ENCODE measurements at places on chromosomes 2 and 18.

- H3K36me3 ChIP-seq = peaks cover 10% of the 10 kb centered on the region
- no peak for DNase-seq
- no peaks in the 10 kb centered on the region for H3K27me3 ChIP-seq
- H3K4me1 ChIP-seq = no peaks in the 10 kb centered on the region
Measured at GRCh38 chr2:9909106-9909505, 42.4 kb upstream of the GRHL1 start.

- no peaks in the 10 kb centered on the region for H3K27me3 ChIP-seq
- no peak for DNase-seq
- no peaks in the 10 kb centered on the region for H3K36me3 ChIP-seq
- no peaks in the 10 kb centered on the region for H3K4me1 ChIP-seq
- H3K4me3 ChIP-seq = no peak overlapping the region
Measured at GRCh38 chr2:220181165-220181564, 553.7 kb downstream of the SLC4A3 start.

DNA sequence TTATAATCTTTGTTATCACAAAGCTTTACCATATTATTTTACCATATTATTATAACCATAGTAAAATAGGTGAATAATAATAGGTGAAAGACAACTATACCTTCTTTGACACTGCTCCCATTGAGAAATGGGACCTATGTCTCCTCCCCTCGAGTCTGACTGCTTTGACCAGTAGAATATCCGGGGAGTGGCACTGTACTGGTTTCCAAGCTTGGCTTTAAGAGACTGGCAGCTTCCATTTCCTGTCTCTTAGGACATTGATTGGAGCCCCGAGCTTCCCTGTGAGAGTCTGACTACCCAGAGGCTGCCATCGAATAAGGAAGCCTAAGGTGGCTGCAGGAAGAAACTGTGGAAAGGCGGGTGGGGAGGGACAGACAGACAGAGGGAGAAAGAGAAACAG lies 40.1 kb upstream of the PLEKHM3 start:
- H3K4me3 ChIP-seq = no peak overlapping the region
- H3K36me3 ChIP-seq = no peaks in the 10 kb centered on the region
- no peaks in the 10 kb centered on the region for H3K4me1 ChIP-seq
- DNase-seq = no peak

DNA sequence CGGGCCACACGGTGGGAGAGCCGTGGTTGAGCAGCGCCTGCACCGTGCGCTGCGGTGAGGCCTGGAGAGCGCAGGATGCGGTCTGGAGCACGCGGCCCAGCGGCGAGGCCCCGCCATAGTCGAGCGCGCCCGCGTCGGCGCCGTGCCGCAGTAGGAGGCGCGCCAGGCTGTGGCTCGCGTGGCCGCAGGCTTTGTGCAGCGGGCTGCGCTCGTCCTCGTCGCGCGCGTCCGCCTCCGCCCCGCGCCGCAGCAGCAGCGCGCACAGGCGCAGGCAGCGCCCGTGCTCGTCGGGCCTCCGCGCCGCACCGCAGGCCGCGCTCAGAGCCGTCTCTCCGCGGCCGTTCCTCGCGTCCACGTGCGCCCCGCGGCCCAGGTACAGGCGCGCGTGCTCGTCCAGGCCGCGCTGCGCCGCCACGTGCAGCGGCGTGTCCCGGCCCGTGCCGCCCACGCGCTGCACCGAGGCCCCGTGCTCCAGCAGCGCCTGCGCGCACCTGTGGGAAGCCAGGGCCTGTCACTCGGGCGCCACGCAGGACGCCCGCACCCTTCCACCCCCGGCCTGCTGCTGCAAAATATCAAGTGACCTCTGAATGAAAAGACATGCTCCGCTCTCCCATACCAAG lies 46.3 kb upstream of the GBX2 start:
- no peak for DNase-seq
- H3K4me3 ChIP-seq = no peak overlapping the region
- H3K27ac ChIP-seq = no peak overlapping the region
- H3K4me1 ChIP-seq = no peaks in the 10 kb centered on the region

- H3K27me3 ChIP-seq = no peaks in the 10 kb centered on the region
- no peaks in the 10 kb centered on the region for H3K4me1 ChIP-seq
- no peaks in the 10 kb centered on the region for H3K36me3 ChIP-seq
Measured at GRCh38 chr2:31082002-31082401, 56.2 kb downstream of the GALNT14 start.

DNA sequence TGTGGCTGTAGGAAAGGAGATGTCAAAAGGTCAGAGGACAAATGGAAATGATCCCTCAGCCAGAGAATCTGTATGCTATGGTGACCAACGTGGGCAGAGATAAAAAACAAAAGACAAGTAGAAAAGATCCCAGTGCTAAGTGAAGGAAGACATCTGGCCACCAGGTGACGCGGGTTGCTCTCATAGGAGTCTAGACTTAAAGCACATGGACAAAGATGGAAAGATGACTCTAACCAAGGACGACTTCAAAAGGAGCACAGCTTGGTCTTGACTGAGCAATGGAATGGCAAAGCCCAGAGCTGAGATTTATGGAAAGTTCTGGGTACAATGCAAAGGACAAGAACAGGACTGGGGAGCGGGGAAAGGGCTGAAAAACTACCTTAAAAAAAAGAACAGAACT lies 96.8 kb downstream of the CLIP4 start:
- H3K4me1 ChIP-seq = no peaks in the 10 kb centered on the region
- H3K36me3 ChIP-seq = no peaks in the 10 kb centered on the region
- DNase-seq = no peak
- no peak overlapping the region for H3K27ac ChIP-seq
- H3K4me3 ChIP-seq = no peak overlapping the region

- no peaks in the 10 kb centered on the region for H3K4me1 ChIP-seq
- H3K27me3 ChIP-seq = no peaks in the 10 kb centered on the region
- H3K27ac ChIP-seq = no peak overlapping the region
- no peak for DNase-seq
Measured at GRCh38 chr2:65349863-65350262, 82.5 kb downstream of the SPRED2 start.

- no peaks in the 10 kb centered on the region for H3K27me3 ChIP-seq
- H3K27ac ChIP-seq = no peak overlapping the region
- DNase-seq = no peak
- H3K4me1 ChIP-seq = peaks cover 12% of the 10 kb centered on the region
Measured at GRCh38 chr2:171102802-171103201, 57.9 kb downstream of the TLK1 start.

DNA sequence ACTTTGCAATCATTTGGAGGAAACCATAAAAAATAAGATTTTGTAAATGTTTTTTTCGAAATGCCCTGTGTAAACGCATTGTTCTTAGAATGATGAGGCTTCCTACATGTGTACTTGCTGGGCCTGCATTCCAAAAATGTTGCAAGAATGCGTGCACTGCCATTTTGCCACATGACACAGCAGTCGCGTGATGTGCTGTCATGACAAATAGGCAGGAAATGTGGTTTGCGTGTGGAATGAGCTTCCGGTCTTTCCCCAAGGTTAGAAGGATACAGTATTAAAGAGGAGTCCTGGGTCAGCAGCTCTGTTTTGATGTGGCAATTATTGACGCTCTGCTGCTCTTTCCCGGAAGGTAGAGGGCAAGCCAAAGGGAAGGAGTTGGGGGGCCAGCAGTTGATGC lies 18.1 kb upstream of the SERPINB2 start:
- H3K36me3 ChIP-seq = no peaks in the 10 kb centered on the region
- H3K4me1 ChIP-seq = no peaks in the 10 kb centered on the region
- no peak overlapping the region for H3K27ac ChIP-seq

DNA sequence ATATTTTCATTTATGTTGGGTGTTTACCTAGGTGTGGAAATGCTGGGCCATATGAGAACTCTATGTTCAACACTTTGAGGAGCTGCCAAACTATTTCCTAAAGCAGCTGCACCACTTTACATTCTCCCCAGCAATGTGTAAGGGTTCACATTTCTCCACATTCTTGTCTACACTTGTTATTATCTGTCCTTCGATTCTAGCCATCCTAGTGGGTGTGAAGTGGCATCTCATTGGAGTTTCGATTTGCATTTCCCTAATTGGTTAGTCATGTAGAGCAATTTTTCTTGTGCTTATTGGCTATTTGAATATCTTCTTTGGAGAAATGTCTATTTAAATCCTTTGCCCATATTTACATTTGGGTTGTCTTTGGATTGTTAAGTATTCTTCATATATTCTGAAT lies 21.9 kb downstream of the RNF144A start:
- peaks cover 25% of the 10 kb centered on the region for H3K4me1 ChIP-seq
- no peak overlapping the region for H3K27ac ChIP-seq
- H3K36me3 ChIP-seq = peaks cover 22% of the 10 kb centered on the region
- DNase-seq = no peak
- no peak overlapping the region for H3K4me3 ChIP-seq

- no peaks in the 10 kb centered on the region for H3K4me1 ChIP-seq
- DNase-seq = no peak
- no peak overlapping the region for H3K4me3 ChIP-seq
- no peaks in the 10 kb centered on the region for H3K36me3 ChIP-seq
Measured at GRCh38 chr2:102050854-102051391, 59.2 kb downstream of the IL1R2 start.

DNA sequence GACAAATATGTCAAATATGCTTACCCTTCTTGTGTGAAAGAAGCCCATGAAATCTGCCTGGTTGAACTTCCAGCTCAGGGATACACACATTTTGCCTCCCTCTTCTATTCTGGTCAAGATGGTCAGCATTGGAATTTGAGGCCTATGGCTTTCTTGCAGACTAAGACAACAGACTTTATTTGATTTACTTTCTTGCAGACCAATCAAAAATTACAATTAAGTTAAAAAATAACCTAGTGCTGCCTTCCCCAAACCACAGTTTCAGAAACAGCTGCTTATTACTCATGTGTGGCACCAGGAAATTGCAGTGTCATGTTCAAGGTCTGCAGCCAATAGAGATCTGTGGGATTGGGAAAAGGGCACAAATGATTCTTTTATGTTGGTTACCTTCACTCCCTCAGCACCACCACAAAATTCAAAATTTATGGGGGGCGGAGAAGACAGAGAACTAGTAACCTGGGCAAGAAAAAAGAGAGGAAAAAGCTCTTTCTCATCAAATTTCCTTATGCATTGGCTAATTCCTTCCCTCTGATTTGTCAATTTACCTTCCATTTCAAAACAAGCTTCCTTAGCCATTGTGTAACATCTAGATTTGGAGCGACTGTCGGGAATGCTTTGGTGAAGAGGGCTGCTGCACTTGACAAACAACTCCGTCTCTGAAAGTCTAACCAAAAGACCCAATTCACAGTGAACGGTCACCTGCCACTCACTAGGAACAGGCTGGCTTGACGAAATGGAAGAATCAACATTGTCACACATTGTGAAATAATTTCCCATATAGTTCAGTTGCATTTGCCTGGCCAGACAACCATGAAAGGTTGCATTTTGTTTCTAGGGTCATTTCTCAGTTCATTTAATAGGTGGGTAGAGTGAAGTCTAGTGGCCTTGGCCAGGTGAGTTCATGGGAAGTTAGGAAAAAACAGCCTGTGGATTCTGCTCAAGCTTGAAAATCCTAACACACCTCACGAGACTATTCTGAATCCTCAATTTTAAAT lies 100.4 kb upstream of the FZD5 start:
- H3K27me3 ChIP-seq = no peaks in the 10 kb centered on the region
- DNase-seq = no peak
- H3K4me3 ChIP-seq = no peak overlapping the region

GRCh38 chr18:52339891-52340371 lies at the start of gene DCC:
Gene DCC (plus strand): TSS chr18:52340197. CDS start chr18:52340788, 591 bp downstream.
- H3K27ac ChIP-seq = no peak within 1 kb of the TSS
- no peaks in the 10 kb centered on the region for H3K27me3 ChIP-seq
- H3K4me3 ChIP-seq = no peak within 1 kb of the TSS

DNA sequence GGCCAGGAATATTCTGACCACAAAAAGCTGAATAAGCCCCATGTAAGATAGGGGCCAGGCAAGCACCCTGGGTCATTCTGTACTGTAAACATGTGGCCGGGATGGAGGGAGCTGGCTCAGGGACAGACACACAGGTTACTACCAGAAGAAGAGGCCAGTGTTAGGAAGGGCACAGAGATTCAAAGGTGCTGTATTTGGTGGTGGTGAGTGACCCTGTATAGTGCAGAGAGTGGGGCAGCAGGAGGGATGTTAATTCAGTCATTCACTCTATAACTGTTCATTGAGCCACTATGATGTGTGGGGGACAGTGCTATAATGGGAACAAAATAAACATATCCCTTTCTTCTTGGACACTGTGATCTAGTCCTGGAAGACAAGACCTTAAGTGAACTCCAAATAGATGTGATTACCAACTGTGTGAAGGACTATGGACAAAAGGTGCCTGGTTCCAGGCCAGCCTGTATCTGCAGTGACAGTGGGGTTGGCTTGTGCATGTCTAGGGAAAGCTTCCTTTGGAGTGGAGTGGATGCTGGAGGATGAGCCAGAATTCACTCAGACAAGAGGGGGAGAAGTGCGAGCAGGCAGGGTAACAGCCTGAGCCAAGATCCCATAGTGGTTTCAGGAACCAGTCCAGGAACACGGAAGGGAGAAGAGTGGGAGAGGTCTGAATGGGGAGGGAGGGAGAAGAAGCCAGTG lies 8.3 kb downstream of the MOCOS start:
- no peak overlapping the region for H3K4me3 ChIP-seq
- no peaks in the 10 kb centered on the region for H3K36me3 ChIP-seq
- H3K27ac ChIP-seq = no peak overlapping the region
- DNase-seq = no peak
- H3K27me3 ChIP-seq = no peaks in the 10 kb centered on the region

DNA sequence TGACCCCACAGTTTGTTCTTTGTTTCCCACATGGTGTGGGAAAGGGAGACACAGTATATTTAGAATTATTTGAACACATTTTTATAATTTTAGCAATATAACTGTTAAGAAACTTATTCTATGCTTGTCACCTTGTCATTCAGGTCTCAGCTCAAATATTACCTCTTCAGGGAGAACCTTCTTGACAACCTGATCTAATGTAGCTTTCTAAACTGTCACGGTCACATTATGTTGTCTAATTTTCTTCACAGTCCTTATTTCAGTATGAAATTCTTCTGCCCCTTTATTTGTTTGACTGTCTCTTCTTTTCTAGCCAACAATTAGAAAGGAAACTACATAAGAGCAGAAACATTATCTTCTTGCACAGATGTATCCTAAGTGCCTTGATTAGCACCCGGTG lies 304.3 kb upstream of the PARD3B start:
- H3K27ac ChIP-seq = no peak overlapping the region
- no peak overlapping the region for H3K4me3 ChIP-seq
- no peaks in the 10 kb centered on the region for H3K27me3 ChIP-seq
- H3K36me3 ChIP-seq = no peaks in the 10 kb centered on the region
- H3K4me1 ChIP-seq = peaks cover 8% of the 10 kb centered on the region

GRCh38 chr2:72718876-72719275 lies 107.0 kb downstream of the EXOC6B start:
- H3K27me3 ChIP-seq = no peaks in the 10 kb centered on the region
- H3K4me3 ChIP-seq = no peak overlapping the region
- no peaks in the 10 kb centered on the region for H3K36me3 ChIP-seq
- H3K27ac ChIP-seq = no peak overlapping the region
- no peaks in the 10 kb centered on the region for H3K4me1 ChIP-seq
- DNase-seq = no peak

DNA sequence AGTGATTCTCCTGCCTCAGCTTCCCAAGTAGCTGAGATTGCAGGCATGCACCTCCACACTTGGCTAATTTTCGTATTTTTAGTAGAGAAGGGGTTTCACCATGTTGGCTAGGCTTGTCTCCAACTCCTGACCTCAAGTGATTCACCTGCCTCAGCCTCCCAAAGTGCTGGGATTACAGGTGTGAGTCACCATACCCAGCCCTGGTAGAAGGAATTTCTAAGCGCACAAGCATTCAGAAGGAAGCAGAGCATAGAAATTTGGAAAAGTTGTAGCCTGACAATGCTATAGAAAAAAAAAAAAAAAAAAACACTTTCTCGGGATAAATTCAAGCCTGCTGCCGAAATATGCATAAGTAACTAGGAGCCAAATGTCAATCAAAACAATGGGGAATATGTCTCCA lies 249.4 kb downstream of the GRB14 start:
- no peak overlapping the region for H3K27ac ChIP-seq
- no peaks in the 10 kb centered on the region for H3K36me3 ChIP-seq
- no peak overlapping the region for H3K4me3 ChIP-seq

All from CD4-positive, alpha-beta memory T cell (primary cell).